Fibroblast of skin of abdomen (primary cell): ENCODE measurements at places on chromosomes 5 and 9.

GRCh38 chr9:20138841-20139240 is 350.0 kb upstream of the SLC24A2 start:
- DNase-seq, result no peak

- DNase-seq, result no peak
These were observed 81.8 kb upstream of the MEF2C start for GRCh38 chr5:88964831-88965230.

GRCh38 chr5:36180556-36181350 is 28.8 kb downstream of the SKP2 start:
- no peak for DNase-seq

DNA sequence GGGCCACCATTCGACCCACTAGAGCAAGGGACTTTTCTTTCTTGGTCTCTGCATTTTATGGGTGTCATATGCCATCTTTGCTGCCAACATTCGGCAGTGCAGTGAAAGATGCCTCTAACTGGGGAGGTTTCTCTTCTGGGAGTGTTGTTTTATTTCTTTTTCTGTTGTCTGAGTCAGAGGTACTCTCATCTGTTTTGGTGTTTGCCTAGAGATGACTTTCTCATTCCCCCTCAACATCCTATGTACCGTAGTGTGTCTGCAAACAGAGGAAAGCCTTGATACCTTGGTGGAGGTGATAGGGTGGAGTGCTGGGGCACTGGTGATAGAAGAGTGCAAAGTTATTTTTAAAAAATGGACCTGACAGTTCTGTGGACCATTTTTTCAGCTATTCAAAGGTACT is 182.1 kb downstream of the ARHGAP26 start:
- DNase-seq, result no peak

DNA sequence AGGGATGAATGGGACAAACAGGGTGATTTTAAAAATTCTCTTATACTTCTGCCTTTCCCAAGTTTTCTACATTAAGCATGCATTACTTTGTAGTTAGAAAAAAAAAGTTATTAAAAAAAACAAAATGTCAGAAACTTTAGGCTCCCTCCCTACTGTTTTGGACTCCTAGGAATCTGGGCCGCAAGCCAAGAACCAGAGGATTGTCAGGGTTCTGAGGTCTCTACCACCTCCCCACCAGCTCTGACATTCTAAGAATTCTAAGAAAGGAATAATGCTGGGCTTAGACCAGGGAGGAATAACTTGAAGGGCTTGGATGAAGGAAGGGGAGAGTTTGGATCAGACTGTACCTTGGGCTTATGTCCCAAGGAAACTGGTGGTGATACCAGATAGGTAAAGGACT is 1.1 kb upstream of the ARHGEF39 start:
- peak; percentile 69 for DNase-seq

- no peak for DNase-seq
These were observed 21.7 kb upstream of the FAM120AOS start for GRCh38 chr9:93475108-93475507.

- DNase-seq, result peak; percentile 48
These were observed 7.9 kb upstream of the ZFP62 start for GRCh38 chr5:180868960-180869359.

- DNase-seq, result no peak
These were observed 7.4 kb downstream of the DDX31 start for GRCh38 chr9:132662152-132662945.

- DNase-seq, result no peak
These were observed 936.6 kb downstream of the NR2F1-AS1 start for GRCh38 chr5:92644266-92644886.

DNA sequence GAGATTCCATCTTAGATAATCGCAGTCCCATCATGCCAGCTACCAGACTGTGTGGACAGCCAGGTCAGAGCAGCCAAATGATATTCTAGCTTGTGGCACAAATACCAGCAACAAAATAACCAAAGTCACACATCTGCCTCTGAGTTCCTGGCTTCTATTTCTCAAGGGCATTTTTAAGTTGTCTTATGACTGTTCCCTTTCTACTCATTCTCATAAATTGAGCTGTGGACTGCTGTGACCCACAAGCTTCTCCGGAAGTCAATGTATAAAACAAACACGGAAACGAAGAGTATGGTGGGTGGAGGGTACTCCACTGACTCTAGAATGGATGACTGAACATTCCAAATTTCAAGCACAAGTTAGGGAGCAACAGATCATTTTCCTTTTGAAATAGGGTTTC is 43.9 kb downstream of the PDCD1LG2 start:
- DNase-seq, result no peak

- peak; percentile 3 for DNase-seq
These were observed 900.0 kb upstream of the CDH10 start for GRCh38 chr5:25544652-25545249.

DNA sequence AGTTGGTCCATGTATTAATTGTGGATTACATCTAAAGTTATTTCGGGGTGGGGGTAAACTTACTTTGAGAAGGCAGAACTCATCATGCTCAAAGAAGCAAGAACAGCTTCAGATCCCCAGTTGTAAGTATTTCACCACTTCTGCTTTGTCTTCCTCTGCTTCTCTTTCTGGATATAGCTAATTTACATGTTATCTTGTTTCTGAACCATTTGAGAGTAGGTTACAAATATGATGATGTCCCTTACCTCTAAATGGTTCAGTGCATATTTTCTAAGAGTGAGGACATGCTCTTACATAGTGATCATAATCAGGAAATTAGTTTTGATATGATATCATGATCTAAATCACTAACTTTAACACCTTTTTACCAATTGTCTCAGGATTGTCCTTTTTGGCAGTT is 11.9 kb downstream of the TRIO start:
- no peak for DNase-seq

GRCh38 chr5:140423609-140424008 is 22.0 kb downstream of the ANKHD1 start:
- DNase-seq, result no peak

DNA sequence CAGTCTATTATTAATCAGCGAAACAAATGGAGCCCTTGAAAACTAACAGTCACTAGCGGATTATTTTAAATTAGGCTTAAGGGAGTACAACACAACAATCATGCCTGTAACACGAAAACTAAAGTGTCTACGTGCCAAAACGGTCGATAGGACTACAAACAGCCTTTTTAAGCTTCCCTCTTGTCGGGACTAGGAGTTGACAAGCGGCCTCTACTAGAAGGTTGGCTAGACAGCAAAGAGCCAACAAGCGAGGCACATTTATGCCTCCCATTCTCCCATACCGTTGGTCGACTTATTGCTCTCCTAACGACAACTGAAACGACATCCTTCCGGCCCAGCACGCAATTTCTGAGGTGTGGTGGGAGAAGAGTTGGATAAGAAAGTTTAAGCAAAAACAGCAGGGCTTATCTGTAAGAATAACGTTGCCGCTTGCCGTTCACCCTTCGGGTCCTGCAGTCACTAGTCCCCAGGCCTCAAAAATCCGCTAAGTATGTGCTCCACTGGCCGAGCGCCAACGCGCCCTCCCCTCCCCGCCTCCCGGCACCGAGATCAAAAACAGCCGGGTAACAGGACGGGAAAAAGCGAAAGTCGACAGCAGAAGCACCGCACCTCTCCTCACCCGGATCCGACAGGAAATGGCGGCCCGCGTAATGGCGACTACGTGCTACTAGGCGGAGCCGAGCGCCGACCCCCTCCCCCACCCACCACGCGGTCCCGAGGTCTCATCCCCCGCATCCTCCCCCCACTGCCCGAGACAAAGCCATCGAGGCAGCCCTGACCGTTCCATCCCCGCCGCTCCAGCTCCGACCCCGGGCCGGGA is 813 bp downstream of the HNRNPK start:
- DNase-seq, result peak; percentile 87

- DNase-seq, result peak; percentile 78
These were observed 188.5 kb upstream of the SNX2 start for GRCh38 chr5:122586351-122586750.

GRCh38 chr9:75085640-75086039 is 2.3 kb downstream of the NMRK1 start:
- DNase-seq, result no peak

DNA sequence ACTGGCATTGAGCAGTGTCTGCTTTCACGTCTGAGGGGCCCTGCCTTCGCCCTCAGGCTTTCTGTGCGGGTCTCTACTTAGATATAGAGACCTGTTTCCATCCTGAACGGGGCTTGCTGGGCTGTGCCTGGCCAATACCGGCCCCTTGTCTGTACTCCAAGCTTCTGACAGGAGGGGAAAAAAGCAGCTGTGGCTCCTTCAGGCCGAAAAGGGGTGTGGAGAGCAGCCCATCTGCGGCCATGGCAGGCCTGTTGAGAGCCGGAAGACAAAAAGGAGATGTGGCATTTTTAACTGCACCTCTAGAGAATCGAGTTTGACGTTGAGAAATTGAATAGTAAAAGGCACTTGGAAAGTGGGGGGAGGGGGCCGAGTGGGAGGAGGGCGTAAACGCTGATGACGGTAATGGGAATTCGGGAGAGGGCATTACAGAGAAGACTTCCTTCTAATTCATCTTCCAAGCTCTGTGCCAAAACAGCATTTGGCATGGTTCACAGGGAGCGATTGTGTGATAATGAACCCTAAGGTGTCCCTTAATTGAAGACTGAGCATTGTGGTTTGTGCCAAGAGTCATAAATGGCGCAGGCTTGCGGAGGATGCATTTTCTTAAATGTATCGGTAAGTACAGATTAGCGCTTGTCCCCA is 25.1 kb upstream of the PRDM12 start:
- DNase-seq, result no peak

GRCh38 chr5:2577312-2578036 is 174.0 kb downstream of the IRX2 start:
- DNase-seq, result no peak

DNA sequence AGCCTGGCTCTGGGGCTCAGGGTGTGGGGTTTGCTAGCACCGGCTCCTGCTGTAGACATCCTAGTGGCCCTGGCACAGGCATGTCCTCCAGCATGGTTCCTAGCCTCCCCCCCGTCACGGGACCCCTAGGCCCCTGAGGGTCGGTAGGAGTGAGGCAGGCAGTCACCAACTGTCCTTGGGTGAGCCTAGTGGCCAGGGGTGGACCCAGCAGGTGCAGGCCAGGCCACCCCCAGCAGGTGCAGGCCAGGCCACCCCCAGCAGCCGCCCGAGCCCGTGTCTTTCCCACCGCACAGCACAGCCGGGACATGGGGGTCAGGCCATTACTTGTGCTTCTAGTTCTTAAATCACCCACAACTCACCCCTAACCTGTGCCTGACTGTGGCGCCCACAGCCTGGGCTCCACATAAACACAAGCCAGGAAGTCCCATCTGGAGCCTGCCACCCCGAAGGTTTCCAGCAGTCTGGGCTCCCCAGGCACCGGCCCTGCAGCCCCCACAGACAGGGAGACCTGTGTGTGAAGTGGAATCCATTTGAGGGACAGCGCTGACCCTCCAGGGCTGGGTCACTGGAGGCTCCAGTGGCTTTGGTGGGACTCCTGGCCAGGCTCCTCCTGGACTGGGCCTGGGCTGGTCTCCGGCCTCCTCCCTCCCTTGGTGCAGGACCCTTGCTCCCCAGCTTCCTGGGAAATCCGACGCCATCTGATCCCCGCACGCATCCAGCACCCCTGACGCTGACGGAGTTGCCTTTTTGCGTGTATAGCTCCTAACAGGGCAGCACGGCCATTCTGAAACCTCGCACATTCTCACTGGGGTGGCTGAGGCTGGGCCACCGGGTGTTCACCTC is 114.1 kb upstream of the LPCAT1 start:
- DNase-seq, result no peak

GRCh38 chr5:179292202-179292601 is 53.1 kb downstream of the ADAMTS2 start:
- DNase-seq, result no peak

- DNase-seq, result peak; percentile 57
These were observed 6.6 kb downstream of the C1QTNF2 start for GRCh38 chr5:160363660-160364395.

- DNase-seq, result peak; percentile 33
These were observed 77.9 kb downstream of the AK8 start for GRCh38 chr9:132800038-132800648.

GRCh38 chr9:5052838-5053237 is 67.8 kb downstream of the JAK2 start:
- DNase-seq, result peak; percentile 61

DNA sequence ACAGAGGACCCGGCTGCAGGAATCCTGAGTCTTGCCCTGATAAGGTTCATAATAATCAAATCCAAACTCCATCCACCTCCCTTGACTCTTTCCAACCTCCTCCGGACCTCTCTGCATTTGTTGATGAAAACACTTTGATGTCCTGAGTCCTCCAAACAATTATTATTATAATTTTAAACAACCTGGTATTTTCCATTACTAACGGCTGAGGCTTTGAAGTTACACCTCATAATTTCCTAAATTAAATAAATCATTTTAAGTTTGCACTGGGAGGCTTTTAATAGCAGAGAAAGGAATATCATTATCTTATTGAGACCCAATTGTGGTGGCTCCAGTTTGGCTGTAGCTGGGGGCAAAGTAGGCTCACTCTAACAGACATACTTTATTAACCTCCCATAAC is 9.5 kb downstream of the MSX2 start:
- no peak for DNase-seq

- DNase-seq, result no peak
These were observed 238.6 kb upstream of the ADAMTSL1 start for GRCh38 chr9:18235181-18235908.

- no peak for DNase-seq
These were observed 6.4 kb downstream of the THBS4 start for GRCh38 chr5:80041527-80041926.

GRCh38 chr5:36334315-36334714 is 32.6 kb upstream of the RANBP3L start:
- peak; percentile 28 for DNase-seq

- DNase-seq, result no peak
These were observed 195.7 kb downstream of the DCP2 start for GRCh38 chr5:113172231-113172826.

DNA sequence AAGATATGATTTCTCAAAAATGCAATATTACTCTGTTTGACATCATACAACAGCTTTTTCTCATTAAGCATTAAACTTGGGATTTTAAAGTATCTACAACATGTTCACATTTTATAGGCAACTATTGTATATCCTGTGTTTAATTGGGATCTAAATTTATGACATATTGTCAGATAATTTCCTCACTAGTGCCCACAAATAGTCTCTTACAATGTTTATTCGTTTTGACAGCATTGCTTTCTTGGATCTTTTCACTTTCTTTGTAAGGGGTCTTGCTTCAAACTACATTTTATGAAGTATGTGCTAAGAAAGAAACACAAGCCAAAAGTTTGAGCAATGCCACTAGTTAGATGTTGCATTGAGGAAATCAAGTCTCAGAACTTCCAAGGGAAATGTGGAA is 285.1 kb downstream of the TMEM167A start:
- DNase-seq, result peak; percentile 3

DNA sequence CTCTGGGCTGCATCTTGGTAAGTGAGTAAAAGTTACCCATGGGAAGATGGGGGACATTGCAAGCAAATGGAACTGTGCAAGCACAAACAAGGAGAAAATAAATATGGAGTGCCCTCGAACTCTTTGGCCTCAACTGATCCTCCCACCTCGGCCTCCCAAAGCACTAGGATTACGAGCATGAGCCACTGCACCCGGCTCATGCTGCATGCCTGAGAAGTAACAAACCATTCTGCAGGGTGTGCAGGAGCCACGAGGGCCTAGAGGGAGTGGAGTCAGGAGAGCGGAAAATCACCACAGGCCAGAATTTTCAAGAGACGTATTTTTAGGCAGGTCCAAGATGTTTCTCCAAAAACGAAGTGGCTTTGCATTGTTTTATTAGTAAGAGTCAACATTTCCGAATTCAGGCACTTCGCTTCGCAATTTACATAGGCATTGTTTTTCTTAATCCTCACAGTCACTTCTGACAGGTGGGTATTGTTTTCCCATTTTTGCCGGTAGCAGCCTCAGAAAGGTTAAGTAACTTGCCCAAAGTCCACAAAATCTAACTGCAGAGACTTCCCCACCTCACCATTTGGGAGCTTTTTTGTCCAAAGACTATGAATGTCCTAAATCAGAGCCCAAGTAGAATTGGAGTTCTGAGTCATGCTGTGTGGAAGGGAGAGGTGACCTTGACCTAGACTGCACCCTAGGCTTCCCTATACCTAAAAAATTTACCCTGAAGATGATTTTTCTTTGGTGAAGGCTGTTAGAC is 230.2 kb downstream of the NR3C1 start:
- no peak for DNase-seq
